Mesenchymal stem cell (in vitro differentiated cells and primary cell): ENCODE measurements at places on chromosomes 2 and 18.

GRCh38 chr2:186575302-186575701 is 14.6 kb upstream of the ITGAV start:
- H3K4me1 ChIP-seq = peaks cover 10% of the 10 kb centered on the region
- H3K27ac ChIP-seq = peak overlapping the region; percentile 84
- no peaks in the 10 kb centered on the region for H3K36me3 ChIP-seq
- H3K27me3 ChIP-seq = no peaks in the 10 kb centered on the region

DNA sequence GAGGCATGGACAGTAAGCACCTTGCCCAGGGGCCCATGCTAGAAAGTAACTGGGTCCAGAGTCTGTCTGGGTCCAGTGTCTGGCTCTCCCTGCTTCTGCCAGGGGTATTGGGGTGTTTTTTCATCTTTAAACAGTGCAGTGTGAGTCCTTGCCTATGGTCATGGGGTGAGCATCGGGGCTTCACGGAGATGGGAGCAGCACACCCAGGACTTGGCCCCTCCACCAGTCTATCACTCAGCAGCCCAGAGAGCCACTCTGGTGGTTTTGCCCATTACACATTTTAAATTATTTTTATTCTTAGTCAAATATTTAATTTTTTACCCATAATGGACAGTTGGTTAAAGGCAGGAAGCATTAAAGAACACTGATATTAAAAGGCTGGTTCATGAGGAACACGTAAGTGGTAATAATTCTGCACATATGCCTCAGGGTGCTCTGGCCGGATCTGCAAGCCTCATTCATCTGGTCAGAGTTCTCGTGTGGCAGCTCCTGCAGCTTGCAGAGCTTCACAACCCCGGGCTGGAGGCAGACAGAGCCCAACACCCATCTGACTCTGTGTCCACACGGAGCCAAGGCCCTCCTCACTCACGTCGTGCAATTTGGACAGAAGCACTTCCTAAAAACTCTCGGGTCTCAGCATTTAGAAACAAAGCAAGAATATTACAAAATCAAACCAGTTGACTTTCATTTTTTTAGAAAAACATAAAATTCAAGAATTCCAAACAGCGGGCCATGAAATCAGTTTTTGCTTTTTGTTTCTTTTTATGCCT is 204.1 kb downstream of the CTIF start:
- H3K36me3 ChIP-seq = no peaks in the 10 kb centered on the region
- no peak overlapping the region for H3K4me3 ChIP-seq
- peaks cover 8% of the 10 kb centered on the region for H3K4me1 ChIP-seq

GRCh38 chr2:126788113-126788512 is 110.6 kb upstream of the TEX51 start:
- no peak overlapping the region for H3K27ac ChIP-seq
- no peak for DNase-seq
- no peaks in the 10 kb centered on the region for H3K4me1 ChIP-seq

DNA sequence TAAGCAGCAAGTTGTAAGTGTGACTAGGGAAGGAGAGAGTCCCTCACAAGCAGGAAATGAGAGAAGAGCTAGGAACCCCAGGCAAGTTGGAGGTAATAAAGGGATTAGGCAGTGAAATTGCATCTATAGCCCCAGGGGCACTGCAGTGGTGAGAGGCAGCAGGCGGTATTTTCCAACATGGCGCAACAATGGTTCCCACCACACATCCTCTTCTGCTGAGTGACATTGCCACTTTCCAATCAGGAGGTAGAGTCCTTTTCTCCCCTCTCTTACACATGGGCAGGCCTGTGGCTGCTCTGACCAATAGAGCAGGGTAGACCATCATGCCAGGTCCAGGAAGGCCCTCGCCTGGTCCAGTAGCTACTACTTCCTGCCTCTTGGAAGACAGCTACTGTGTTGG is 86.6 kb downstream of the DNER start:
- H3K27me3 ChIP-seq = no peaks in the 10 kb centered on the region
- no peak overlapping the region for H3K4me3 ChIP-seq
- H3K27ac ChIP-seq = no peak overlapping the region
- no peaks in the 10 kb centered on the region for H3K36me3 ChIP-seq
- no peaks in the 10 kb centered on the region for H3K4me1 ChIP-seq
- DNase-seq = no peak

DNA sequence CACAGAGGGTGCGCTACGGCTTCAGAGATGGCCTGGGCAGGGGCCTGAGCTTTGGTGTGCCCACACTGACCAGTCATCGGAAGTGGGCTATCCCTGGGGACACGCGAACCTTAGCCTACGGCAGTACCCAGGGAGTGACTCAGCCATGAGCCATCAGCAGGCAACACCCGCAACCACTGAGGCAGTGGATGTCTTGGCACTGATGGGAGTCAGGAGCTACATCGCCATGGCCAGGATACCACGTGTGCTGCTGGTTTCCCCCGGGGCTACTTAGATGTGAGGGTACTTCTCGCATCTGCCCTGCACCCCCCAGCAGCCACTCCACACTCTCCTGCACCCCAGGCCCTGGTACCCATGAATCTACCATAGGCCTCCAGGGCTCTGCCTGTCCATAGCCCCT is 12.8 kb upstream of the HPCAL1 start:
- H3K4me3 ChIP-seq = no peak overlapping the region
- no peak overlapping the region for H3K27ac ChIP-seq
- H3K4me1 ChIP-seq = peaks cover 24% of the 10 kb centered on the region
- no peaks in the 10 kb centered on the region for H3K36me3 ChIP-seq

GRCh38 chr2:71558300-71559051 is 105.1 kb downstream of the DYSF start:
- H3K27ac ChIP-seq = peak overlapping the region; percentile 72
- H3K4me1 ChIP-seq = peaks cover 54% of the 10 kb centered on the region
- H3K36me3 ChIP-seq = no peaks in the 10 kb centered on the region
- no peaks in the 10 kb centered on the region for H3K27me3 ChIP-seq
- no peak overlapping the region for H3K4me3 ChIP-seq
- DNase-seq = no peak
